Esophagus mucosa (tissue), 1 donor: ENCODE measurements at places on chromosomes 1 and 21. TPM values are rescaled to one million over a fixed set of nuclear protein-coding genes. Genes with fewer than 3 reads are reported as not detected.

DNA sequence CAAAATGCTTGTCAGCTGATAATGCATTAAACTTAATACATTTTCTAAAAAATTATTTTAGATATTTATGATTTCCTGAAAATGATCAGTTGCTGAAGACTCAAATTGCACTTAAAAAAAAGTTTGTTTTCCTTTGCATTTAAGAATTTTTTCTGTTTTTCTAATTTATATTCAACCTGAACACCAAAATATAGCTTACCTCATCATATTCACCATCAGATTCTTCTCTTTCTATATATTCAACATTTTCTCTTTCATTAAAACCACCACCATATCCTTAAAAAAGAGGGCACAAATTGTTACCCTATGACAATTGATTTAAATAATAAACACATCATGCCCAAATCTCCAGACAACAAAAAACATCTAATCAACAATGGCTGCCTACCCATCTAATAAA is 8.6 kb downstream of the ZRANB2 start:
- no peak for ATAC-seq

DNA sequence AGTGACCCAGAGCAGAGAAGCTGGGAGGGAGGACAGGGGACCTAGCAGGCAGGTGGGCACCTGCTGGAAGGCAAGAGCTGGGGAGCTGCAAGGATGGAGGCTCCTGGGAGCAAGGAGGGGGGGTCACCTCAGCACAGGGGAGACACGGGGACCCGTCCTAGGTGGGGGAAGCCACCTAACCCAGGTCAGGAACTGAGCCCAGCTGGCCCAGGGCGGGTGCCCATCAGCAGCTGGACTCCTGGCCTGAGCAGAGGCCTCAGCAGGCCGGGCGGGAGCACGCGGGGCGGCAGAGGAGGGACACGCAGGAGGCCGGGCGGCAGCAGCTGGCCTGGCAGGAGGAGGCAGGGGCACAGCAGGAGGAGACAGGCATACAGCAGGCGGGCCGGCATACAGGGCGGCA is 949 bp downstream of the KRTAP10-1 start:
- ATAC-seq = no peak

DNA sequence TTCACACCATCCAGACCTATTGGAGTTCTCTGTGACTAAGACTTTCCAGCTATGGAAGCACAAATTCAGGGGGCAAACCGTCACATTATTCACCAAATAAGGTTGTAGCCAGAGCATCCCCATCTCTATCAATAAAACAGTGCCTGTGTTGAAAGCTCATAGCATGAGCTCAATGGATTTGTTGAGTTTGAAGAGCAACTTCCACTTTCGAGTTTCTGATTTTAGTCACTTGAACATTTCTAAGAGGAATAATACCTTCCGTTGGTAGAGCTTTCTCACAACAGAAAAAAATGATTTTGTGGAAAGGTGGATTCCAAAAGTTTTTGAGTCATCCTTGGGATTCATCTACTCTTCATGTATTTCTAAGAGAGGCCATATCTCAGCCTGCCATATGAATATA is 13.0 kb upstream of the ELAVL4 start:
- ATAC-seq = no peak

DNA sequence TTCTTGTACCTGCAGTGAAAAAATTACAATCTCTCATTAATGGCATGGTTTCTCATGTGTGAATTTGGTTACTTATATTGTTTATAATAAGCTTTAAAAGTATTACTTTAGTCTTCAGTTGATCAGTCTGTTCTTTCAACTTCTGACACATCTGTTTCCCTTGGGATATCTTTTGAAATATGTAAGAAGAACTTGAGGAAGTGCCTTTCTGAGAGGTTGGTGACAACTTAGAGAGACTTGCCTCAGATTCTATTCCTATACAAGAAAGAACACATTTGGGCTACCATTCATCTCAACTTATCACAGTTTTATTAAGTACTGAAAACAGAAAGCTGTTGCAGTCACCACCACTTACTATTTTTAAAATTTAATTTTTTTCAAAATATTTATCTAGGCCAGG is 8.1 kb downstream of the AKNAD1 start:
- no peak for ATAC-seq

DNA sequence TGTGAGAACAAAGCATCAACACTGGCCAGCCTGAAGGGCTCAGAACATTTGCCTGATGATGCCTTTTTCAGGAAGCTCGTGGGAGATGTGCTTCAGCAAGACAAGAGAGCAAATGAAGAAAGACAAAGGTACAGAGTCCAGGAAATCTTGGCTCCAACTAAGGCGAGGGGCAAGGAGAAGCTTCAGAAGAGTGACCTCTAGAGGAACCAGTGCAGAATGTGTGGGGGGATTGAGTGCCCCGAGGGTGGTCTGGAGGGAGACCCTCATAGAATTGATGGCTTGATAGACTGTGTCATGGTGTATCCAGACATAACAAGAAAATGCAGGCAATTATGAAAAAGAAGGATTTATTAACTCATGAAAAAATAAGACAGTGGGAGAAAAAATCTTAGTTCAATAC is 15.3 kb upstream of the NLRP3 start:
- no peak for ATAC-seq

The CSF3R gene
- total RNA-seq = 3.2 TPM

The AMY1B gene
- not detected for total RNA-seq
